ENCODE measurements at places on chromosomes 5 and 9.

DNA sequence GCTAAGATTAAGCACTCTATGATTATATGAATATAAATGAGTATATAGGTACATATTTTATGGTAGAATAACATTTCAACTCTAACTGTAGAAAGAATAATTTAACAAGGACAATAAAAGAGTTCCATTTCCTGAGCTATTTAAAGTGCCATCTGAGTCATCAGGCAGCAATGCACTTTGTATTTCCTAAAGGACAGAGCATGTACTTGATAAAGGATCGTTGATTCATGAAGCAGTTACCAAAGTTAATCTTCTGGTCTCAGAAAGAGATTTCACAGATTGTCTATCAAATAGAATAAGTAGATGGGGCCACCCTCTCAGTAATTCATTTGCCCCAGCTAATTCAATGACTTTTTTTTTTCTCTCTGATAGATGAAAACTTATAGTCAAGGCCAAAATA lies 747.8 kb downstream of the CDH18 start:
- no peak for DNase-seq

DNA sequence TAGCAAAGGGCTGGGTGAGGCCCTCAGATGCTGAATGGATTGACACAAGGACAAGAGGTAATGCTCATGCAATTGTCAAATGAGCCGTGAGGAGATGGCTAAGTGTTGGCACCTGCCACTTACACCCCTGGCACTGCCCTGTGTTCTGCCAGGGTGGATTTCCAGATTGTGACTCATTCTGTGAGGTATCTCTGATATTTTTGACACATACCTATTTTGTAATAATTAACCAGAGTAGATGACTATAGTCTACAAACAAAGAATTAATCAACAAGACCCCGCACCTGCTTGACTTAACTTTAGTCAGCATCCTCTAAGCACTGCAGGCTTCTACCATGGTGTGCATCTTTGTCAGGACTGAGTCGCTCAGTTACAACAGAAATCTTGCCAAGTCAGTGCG lies 200.8 kb downstream of the DIRAS2 start:
- DNase-seq = no peak

DNA sequence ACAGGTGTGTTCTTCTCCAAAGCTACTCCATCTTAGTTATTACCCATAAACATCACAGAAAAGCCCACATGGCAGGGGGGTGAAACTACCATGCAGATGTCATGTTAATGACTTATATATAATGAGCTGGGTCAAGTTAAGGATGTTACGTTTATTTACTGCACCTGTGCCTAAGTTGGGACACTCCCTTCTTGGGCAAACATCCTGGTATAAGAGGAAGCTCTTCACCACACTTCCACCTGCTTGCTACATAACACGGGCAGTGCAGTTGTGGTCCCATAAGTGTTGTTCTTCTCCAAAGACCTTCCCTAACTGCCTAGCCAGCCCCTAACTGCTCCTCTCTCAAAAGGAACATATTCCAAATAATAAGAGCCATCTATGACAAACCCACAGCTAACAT lies 9.3 kb upstream of the ZCCHC9 start:
- DNase-seq = no peak

- no peak for DNase-seq
Observed at GRCh38 chr9:113619491-113620376, 156.2 kb downstream of the RGS3 start.

DNA sequence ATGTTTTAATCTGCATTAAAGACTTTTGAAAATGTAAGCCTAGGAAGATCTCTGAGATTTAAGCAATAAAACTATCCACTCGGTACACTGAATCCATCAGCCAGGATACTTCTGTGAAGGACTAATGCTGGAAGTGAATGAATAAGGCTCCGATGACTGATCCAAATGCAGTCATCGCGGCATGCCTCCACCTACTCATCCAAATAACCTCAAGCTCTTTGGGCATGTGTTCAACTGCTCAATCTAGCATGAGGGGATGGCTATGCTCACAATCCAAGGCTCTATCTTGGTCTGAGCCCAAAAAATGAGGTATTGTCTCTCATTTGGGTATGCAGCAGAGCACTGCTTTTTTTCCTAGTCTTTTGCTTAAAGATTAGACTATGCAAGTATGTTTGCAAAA lies 19.2 kb downstream of the MARCHF3 start:
- no peak for DNase-seq

- DNase-seq = no peak
Observed at GRCh38 chr5:168553377-168554130, 24.4 kb downstream of the FBLL1 start.

- no peak for DNase-seq
Observed at GRCh38 chr5:157506981-157507780, 47.2 kb downstream of the NIPAL4 start.

- DNase-seq = no peak
Observed at GRCh38 chr9:85971731-85972130, 30.8 kb downstream of the NAA35 start.

GRCh38 chr9:118567861-118568260 lies 801.4 kb downstream of the BRINP1 start:
- DNase-seq = no peak

GRCh38 chr5:89901983-89902382 lies 507.6 kb downstream of the CETN3 start:
- DNase-seq = peak; percentile 72

- DNase-seq = no peak
Observed at GRCh38 chr9:98164912-98165311, 27.5 kb downstream of the CORO2A start.

DNA sequence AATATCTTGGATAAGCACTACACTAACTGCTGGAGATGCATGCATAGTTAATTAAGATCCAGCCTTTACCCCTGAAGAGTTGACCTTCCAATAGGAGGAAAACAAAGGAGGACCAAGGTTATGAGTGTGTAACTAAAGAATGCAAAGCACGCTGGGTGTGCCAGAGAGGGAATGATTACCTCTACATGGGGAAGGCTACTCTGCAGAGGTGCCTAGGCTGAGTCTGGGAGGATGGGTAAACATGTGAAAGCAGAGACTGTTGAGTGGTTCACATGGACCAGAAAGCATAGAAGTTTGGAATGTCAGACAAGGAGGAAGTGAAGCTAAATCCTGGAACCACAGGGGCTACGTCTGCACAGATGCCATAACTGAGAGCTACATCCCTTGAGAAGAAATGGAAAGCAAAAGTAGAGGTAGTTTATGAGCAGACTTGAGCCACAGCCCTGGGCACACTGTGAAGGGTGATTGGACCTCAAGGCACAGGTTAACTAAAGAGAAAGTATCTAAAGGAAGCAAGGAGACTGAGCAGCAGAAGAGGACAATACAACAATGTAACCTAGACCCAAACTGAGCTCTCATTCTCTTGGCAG lies 176.2 kb downstream of the DENND1A start:
- DNase-seq = no peak

DNA sequence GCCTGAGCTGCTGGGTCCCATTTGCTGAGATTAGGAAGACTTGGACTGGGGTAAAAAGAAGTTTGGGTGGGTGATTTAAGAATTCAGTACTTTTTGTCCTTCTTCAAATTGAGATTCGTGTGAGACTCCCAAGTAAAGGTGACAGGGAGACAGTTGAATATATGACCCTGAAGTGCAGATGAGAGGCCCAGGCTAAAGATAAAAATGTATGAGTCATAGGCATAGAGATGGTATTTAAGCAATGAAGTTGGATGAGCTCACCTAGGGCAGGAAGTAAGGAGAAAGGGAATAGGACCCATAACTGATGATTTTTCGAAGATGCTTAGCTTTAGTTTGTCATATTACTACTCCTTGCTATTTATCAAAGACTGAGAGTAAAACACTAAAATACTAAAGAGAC lies 255.9 kb upstream of the ADRA1B start:
- DNase-seq = no peak

- DNase-seq = no peak
Observed at GRCh38 chr5:67416986-67417385, 220.4 kb upstream of the CD180 start.

DNA sequence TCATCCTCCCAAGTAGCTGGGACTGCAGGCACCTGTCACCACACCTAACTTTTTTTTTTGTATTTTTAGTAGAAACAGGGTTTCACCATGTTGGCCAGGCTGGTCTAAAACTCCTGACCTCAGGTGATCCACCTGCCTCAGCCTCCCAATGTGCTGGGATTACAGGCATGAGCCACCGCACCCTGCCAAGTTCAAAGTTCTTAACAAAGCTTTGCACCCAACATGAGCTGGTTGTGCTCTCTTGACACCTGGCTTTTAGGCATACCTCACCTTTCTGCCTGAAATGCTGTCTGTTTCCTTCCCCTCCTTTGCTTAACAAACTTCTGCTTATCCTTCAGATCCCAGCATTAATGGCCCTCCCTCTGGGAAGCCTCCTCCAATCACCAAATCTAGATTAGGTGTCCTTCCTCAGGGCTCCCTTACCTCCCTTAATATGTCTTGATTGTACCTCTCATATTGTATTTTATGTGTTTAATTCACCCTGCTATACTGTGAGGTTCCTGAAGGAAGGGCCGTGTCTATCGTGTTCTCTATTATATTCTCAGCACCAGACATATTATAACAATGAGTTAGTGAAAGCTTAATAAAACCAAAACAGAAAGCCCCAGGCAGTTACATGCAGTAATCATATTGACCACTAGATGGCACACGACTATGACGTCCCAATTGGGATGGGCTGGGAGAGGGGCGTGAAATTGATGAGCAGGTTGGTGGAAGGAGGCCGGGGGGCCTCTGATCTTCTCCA lies 62.9 kb upstream of the PPARGC1B start:
- DNase-seq = no peak

GRCh38 chr5:36724467-36725332 lies 118.3 kb downstream of the SLC1A3 start:
- peak; percentile 66 for DNase-seq

Data from ascending aorta (tissue), 2 donors.